Activated naive CD8-positive, alpha-beta T cell treated with anti-CD3 and anti-CD28 coated beads, Interleukin-2, amount 50 U/mL, for 16 hours (primary cell): ENCODE measurements at places on chromosomes 7 and 10.

DNA sequence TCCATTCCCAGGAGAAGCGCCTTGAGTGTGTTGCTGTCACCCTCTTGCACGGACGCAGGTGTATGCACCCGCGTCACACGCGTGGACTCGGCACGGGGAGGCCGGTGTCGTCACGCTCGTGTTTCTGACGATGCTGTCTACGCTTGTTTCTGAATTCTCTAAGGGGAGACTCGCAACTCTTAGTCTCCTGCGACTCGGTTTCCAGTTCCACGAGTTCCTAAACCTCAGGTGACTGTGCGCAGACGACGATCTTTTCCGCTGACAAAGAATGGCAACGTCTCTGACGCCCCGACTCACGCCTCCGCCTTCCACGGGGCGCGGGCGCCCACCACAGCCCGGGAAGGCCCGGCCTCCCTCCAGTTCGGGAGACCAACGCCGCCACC is 579 bp downstream of the IDI1 start:
- no peak for DNase-seq

GRCh38 chr7:142866361-142867096 is 11.7 kb downstream of the EPHB6 start:
- no peak for DNase-seq

GRCh38 chr10:48931188-48931587 is 8.5 kb downstream of the LRRC18 start:
- DNase-seq: no peak

DNA sequence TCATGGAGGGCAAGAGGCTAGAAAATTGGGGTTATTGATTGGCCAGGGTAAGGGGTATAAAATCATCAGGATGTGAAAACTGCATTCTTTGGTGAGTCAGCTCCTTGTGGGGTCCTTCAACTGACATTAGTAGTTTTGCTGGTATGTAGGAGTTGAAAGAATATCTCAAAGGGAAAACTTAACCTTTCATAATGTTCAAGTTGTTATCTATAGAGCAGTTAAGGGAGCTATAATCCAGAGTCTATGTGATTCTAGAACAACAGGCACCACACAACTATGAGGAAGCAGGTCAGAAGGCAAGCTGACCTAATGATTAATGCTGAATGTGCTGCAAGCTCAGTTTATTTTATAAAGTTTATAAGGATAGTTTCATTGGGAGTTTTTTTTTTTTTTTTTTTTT is 13.7 kb downstream of the PRPS1L1 start:
- no peak for DNase-seq

- DNase-seq: no peak
Measured at GRCh38 chr10:132381741-132382140, 15.3 kb upstream of the PWWP2B start.

DNA sequence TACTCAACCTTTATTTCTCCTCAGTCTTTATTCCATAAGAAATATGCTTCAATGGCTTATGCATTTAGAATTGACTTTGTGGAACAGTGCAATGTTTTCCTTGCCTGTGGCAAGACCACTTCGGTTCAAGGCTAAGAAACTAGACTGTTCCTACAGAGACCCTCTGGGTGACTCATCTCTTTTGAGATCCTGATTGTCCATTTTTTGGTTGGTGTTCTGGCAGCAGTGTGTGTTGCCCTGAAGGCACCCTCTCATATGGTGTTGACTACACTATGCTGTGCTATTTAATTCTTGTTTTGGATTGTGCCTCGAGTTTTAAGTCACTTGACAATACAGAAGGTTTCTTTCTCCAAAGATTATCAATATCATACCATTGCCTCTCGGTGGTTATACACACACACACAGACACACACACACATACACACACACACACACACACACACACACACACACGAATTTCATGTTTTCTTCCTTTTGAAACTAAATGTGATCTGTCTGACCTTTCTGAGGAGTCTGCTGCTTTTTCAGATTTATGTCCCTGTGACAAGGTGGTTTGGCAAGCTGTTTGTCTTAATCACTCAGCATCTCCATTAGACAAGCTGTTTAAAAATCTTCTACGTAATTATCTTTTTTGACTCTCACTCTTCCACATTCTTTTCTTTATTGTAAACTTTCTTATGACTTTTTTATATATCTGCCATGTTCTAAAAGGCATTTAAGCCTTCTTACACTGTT is 187.2 kb downstream of the VTI1A start:
- no peak for DNase-seq

DNA sequence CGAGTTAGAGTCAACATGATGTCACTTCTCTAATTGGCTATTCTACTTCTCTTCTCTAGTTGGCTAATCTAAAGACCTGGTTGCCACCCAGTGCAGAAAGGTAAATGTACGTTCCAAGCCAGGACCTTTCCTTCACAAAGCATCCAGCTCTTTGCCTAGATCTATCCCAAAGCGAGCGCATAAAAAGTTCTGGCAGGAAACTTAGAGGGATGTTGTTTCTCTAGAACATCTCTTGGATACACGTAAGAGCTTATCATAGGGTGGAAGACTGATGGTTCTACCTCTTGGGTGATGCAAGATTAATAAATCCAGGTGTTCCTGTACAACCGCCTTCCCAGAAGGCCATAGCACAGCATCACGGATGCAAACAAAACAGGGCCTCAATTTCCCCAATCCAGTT is at the start of gene TAS2R38:
TAS2R38 (minus strand) TSS at position 101 of the 400 bp plus-strand sequence; CDS start at position 17, 84 bp downstream.
- DNase-seq: no peak

DNA sequence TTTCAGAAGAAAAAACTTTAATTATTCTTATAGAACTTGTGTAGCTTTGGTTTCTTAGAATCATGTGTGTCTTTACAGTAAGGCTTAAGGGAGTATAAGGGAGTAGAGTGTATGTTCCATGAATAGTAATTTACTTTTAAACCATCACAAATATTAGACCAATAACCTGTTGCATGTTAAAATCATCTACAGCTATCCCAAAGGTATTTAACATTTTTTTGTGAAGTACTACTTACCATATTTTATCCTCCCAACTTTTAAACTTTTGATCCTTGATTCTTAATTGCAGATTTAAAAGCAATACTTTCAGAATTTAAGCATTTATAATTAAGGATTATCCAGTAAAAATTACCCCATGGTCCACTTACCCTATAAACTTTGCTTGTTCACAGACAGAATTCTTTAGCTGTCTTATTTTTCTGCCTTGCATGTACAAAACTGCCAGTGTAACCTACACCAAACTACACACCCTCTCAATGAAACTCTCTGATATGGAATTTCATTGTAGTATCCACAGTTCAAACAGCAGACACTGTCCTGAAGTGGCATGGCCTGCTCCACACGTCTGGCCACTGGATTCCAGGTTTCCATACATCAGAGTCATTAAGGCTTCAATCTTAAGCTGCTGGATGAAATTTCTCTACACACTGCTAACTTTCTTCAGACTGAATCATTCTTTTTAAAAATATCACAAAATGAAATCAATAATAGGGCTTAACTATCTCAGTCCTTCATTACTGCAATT is 5.8 kb downstream of the GLI3 start:
- DNase-seq: no peak

DNA sequence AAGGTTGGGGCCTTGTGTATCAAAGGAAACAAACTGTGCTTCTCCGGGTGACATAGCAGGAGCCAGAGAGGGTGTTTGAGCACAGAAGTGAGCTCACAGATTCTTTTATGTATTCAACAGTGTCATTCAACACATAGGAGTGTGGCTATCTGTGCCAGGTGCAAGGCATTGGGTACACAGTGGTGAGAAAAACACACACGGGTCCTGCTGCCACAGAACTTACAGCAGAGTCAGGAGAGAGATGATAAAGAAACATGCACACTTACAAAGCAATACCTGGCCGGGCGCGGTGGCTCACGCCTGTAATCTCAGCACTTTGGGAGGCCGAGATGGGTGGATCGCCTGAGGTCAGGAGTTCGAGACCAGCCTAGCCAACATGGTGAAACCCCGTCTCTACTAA is 16.3 kb upstream of the ECHDC3 start:
- DNase-seq: no peak

GRCh38 chr10:61989995-61990760 is 88.7 kb downstream of the ARID5B start:
- no peak for DNase-seq

GRCh38 chr7:29194206-29194593 is 375 bp upstream of the CHN2 start:
- DNase-seq: no peak

DNA sequence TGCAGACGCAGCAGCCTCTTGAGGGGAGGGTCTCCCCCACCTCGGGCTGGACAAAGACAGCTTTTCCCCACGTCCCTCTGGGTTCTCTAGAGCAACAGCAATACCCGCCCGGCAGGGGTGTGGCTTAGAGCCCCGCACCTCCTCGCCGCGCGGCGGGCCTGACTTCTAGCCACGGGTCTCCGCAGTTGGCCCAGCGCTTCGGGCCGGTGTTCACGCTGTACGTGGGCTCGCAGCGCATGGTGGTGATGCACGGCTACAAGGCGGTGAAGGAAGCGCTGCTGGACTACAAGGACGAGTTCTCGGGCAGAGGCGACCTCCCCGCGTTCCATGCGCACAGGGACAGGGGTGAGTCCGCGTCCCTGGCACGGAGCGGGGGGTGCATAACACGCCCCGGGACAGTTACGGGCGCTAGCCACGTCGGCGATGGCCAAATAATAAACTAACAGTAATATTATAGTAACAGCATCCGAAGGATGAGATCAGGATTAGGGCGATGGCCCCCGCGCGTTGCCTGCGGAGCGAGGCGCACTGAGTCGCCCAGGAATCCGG is 1.2 kb downstream of the CYP2E1 start:
- DNase-seq: no peak

DNA sequence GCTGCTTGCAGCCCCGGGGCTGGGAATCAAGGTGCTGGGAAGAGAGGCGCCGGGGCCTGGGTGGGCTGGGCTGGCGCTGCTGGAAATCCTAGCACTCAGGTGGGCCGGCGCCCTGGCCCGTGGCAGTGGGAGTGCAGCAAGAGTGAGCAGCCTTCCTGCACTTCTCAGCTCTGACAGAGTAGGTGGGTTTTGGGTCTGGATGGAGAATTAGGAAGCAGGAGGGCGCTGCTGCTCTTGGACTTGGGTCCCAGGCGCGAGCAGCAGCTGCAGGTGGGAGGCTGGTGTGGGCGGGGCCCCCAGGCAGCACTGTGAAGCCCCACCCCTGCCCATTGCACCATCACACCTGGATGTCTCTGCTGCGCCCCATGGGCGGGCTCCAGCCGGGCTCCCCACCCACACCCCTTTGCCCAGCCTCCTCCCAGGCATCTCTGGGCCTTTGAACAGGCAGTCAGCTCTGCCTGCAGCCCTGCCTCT is 6.0 kb downstream of the BRI3 start:
- no peak for DNase-seq

- DNase-seq: no peak
Measured at GRCh38 chr7:15280078-15280733, 281.6 kb downstream of the AGMO start.

DNA sequence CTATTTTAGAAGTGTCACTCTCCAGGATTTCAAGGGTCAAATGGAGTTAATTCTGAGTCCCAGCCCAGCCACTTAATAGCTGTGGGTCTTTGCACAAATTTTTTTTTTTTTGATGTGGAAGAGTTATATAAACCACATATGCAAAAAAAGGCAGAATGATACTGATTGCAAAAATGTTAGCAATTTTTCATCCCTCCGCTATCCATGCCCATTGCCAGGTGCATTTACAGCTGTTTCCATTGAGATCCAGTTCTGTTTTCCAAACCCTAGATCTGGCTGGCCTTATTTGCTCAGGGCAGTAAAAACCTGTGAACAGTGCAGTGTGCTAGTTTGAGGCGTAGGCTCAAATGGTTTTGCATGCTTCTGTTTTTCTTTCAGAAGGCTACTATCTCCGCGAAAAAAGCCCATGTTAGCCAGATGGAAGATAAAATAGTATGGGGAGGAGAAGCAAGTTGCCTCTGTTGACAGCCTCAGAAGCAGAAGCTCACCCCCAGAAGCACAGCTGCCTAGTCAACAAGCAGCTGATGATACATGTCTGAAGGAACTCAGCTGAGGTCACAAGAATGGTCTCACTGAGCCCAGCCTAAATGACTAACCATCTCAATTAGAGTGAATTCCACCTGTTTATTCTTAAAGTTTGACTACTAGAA is 997 bp upstream of the ZNF138 start:
- DNase-seq: no peak

DNA sequence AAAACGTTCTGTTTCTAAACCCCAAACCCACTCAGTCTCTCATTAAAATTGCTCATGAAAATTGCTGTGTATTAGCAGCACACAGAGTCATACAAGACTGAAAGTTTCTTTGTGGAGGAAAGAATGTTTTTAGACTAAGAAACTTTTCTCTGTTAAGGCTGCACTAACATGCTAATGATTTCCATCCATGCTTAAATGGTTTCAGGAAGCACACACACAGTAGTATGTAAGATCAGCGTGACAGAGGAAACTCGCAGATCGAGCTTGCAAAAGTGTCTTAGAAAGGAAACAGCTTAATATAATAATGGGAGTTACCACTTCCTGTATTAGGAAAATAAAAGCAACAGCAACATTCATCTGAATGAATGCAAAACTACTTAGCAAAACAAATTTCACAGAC is 112.7 kb downstream of the ICA1 start:
- no peak for DNase-seq

DNA sequence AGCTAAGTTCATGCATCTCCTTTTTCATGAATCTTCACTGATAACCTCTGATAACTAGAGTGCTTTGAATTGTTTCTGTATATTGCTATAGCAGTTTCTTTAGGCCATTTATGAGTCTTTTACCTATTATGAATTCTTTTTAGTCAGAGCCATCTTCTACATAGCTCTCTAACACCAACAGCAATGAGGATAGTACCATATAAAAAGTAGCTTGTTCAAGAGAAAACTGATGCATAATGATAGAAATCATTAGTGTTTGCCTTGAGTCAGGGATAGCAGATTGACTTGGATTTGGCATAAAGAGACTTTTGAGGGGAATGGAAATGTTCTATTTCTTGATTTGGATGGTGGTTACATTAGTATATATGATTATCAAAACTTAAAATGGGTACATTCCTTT is 25.8 kb upstream of the SEMA4G start:
- no peak for DNase-seq

DNA sequence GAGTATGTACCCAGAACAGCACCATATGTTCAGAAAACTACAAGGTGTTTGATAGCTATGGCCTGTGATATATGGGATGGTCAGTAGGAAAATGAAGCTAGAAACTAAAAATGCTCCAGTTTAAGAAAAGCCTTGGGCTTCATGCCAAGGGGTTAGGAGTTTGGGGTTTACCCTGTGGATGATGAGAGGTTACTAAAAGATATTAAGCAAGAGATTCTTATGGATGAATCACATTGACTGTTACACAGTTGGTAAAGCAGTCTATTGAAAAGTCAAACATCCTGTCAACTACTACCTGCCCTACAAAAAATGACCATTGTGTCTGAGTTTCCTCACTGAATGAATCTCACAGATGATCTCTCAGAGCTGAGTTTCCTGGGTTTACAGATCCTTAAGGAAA is 166.2 kb upstream of the INHBA start:
- no peak for DNase-seq

- DNase-seq: no peak
Measured at GRCh38 chr7:71772779-71773178, 639.4 kb downstream of the CALN1 start.

- DNase-seq: no peak
Measured at GRCh38 chr10:15780353-15781135, 60.8 kb upstream of the ITGA8 start.
